ENCODE measurements at places on chromosomes 3 and 15. TPM values are rescaled to one million over a fixed set of nuclear protein-coding genes. Genes with fewer than 3 reads are reported as not detected.

AMOTL2 gene
- 52.6 TPM for total RNA-seq

- peak; percentile 73 for DNase-seq
- H3K4me1 ChIP-seq = no peaks in the 10 kb centered on the region
- H3K27ac ChIP-seq = no peak overlapping the region
- no peaks in the 10 kb centered on the region for H3K36me3 ChIP-seq
- H3K27me3 ChIP-seq = no peaks in the 10 kb centered on the region
- H3K4me3 ChIP-seq = no peak overlapping the region
Measured at GRCh38 chr15:27491666-27492621, 521.0 kb downstream of the GABRG3 start.

- H3K36me3 ChIP-seq = no peaks in the 10 kb centered on the region
- H3K27me3 ChIP-seq = no peaks in the 10 kb centered on the region
- H3K27ac ChIP-seq = peak overlapping the region; percentile 49
- no peak overlapping the region for H3K4me3 ChIP-seq
Measured at GRCh38 chr15:68614286-68615035, 35.7 kb downstream of the CORO2B start.

- DNase-seq = peak; percentile 87
- peaks cover 30% of the 10 kb centered on the region for H3K4me1 ChIP-seq
- no peaks in the 10 kb centered on the region for H3K36me3 ChIP-seq
- no peaks in the 10 kb centered on the region for H3K27me3 ChIP-seq
Measured at GRCh38 chr15:31325595-31326155, 960 bp upstream of the KLF13 start.

CORO2B gene
- total RNA-seq = 2.9 TPM

GRCh38 chr15:65328506-65329287 is 24.2 kb downstream of the RNU5B-1 start:
- peaks cover 13% of the 10 kb centered on the region for H3K36me3 ChIP-seq
- H3K4me3 ChIP-seq = no peak overlapping the region
- H3K4me1 ChIP-seq = peaks cover 12% of the 10 kb centered on the region
- no peak for DNase-seq

DNA sequence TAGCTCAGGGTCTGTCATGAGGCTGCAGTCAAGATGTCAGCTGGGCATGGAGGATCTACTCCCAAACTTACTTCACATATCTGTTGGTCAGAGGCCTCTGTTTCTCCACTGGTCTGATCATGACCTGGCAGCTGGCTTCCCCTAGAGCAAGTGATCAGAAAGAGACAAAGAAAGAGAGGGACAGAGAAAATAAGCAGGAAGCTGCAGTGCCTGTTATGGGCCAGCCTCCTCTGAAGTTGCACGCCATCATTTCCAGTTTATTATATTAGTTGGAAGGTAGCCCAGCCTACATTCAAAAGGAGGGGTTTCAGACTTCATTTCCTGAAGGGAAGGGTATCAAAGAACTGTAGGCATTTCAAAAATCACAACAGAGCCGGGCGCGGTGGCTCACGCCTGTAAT is 5.0 kb upstream of the RPP25 start:
- peaks cover 28% of the 10 kb centered on the region for H3K4me1 ChIP-seq
- no peak overlapping the region for H3K4me3 ChIP-seq
- H3K36me3 ChIP-seq = no peaks in the 10 kb centered on the region
- peaks cover 58% of the 10 kb centered on the region for H3K27me3 ChIP-seq
- H3K27ac ChIP-seq = peak overlapping the region; percentile 29

Data from muscle of leg (tissue), 16 donors.